Fibroblast of skin of abdomen (primary cell): ENCODE measurements at places on chromosomes 11 and 22.
A peak's percentile ranks its signal among the peaks of the same experiment; 100 is the strongest.

DNA sequence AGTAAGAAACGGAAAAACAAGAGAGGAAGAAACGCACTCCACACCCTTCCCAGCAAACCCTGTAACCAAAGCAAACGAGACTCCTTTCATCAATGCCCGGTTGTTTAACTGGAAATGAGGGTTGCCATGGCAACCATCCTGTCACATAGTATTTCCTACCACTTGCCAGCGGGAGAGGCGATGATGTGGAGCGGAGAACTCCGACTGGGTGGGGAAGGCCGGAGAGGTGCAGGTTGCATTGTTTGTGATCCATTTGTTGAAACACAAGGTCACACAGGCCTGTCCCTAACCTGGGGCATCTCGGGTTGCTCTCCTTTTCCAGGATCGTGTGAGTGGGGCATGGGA, 609.9 kb downstream of the BUD13 start:
- no peak for DNase-seq

- no peak for DNase-seq
Observed at GRCh38 chr11:19526119-19526518, 186.5 kb upstream of the NAV2 start.

DNA sequence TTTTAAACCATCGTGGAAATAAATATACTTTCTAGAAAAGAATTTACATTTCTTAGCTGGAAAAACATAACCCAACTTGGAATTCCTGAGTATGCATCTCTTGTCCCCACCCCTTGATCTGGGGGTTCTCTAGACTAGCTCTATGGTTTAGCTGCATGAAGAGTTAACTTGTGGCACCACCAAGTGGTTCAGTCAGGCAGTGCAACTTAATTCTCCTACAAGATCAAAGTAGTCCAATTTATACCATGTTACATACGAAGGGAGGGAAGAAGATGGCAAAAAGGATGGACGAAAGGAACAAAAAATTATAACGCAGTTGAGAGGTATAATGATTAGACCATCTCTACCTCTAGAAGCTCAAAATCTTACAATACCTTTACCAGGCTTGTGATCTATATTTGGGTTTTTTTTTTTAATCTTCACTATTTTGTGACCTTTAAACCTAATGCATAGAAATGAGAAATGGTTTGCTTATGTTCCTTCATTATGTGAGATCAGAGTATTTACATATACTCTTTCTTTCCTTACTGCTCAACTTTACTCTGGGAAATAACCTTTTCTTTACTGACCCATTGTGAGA, 28.5 kb upstream of the ALKBH3 start:
- DNase-seq = peak; percentile 75

DNA sequence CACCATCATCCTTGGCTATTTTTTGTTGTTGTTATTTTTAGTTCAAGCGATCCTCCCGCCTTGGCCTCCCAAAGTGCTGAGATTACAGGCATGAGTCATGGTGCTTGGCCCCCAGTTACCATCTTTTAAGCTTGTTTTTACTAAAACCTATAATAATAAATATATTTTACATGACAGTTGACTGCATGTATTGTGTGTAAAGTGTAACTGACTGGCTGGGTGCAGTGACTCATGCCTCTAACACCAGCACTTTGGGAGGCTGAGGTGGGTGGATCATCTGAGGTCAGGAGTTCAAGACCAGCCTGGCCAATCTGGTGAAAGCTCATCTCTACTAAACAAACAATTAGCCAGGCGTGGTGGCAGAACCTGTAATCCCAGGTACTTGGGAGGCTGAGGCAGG, 386.2 kb downstream of the TENM4 start:
- peak; percentile 77 for DNase-seq

DNA sequence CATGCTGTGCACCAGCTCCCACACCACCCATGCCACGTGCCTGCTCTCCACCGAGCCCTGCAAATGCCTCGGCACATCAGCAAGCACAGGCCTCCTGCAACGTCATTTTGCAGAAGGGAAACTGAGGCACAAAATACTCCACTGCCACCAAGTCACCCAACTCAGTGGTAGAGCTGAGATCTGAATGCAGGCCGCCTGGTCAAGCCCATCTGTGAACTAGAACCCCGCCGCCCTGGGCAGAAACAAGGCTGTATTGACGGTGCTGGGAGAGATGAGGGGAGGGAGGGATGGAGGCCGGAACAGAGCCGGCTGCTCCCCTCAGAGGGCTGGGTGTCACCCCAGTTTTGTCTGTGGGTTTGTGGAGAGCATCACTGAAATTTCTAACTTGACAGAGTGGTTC, 81.4 kb downstream of the CDKN1C start:
- no peak for DNase-seq

GRCh38 chr11:110026858-110027626, 66.2 kb upstream of the ZC3H12C start:
- no peak for DNase-seq

- no peak for DNase-seq
Observed at GRCh38 chr11:78291503-78292108, 102.9 kb downstream of the USP35 start.

DNA sequence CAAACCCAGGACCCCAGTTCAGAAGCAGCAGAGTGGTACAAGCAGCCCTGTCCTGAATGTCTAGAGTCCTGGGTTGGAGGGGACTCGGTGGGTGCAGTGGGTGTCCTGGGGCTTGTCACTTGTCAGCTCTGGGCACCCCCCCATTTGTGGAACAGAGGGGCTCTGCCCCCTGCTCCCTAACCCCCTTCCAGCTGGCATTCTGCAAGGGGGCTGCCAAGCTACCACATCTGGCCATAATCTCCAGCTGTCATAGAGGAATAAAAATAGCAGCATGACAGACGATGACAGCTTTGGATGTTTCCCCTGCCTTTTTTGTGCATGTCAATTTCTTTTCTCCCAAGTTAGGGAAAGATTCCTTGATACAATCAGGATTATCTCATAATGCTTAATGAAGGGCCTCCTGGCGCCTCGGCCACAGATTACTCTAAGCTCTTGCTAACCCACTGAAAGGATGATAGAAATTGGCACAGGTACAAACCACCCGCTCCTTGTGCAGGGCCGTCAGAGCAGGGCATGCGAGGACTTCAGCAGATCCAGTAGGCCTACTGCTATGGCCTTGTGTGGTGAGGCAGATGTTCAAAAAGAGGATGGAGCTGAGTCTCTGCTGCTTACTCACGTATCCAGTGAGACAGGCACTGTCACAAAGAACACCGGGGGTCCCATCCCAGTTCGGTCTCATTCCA, 83.0 kb downstream of the ISX start:
- DNase-seq = no peak

DNA sequence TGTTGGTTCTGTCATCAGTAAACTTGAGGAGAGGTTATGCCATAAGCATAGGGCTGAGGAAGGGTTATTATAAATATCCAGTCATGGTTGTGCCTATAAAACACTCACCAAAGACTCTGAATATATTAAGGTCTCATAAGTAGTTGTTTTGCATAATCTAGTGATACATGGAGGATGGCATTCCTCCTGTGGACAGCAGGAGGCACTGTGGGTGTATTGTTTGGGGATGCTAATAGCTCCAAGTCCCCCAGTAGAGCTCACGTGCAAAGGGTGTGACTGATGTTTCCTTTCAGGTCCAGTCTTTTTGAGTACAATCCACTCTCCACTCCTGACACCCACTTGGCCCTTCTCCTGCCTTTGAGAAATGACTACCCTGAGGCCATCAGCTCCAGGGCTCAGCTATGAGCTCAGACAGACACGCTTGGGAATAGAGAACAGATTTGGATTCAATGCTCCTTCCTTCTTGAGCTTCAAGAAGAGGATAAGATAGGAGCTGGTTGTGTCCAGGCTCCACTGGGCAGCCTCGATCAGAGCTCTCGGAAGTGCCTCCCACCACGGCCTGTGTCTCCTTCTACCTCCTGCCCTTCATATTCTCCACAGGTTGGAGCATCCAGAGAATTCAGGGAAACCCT, 85.2 kb upstream of the IGLL5 start:
- no peak for DNase-seq

- no peak for DNase-seq
Observed at GRCh38 chr11:61123775-61124571, 21.7 kb downstream of the CD5 start.

DNA sequence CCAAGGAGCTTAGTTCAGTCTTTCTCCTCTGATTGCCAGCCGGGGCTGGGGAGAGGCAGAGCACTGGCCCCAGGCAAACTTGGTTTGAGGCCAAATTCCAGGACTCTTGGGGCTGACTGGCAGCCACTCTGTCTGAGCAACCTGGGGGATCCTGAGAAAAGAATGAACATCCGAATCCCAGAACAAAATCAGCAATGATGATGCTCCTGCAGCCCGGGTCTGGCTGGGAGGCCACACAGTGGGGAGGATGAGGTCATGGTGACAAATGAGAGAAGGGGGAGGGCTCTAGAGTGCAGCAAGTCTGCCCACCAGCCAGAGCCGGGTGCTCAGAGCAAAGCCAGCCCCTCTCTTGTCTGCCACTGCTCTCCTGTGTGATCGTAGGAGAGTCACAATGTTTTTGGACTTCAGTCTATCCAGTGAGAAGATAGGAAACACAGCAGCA, 71.8 kb upstream of the PAX6 start:
- DNase-seq = peak; percentile 39

DNA sequence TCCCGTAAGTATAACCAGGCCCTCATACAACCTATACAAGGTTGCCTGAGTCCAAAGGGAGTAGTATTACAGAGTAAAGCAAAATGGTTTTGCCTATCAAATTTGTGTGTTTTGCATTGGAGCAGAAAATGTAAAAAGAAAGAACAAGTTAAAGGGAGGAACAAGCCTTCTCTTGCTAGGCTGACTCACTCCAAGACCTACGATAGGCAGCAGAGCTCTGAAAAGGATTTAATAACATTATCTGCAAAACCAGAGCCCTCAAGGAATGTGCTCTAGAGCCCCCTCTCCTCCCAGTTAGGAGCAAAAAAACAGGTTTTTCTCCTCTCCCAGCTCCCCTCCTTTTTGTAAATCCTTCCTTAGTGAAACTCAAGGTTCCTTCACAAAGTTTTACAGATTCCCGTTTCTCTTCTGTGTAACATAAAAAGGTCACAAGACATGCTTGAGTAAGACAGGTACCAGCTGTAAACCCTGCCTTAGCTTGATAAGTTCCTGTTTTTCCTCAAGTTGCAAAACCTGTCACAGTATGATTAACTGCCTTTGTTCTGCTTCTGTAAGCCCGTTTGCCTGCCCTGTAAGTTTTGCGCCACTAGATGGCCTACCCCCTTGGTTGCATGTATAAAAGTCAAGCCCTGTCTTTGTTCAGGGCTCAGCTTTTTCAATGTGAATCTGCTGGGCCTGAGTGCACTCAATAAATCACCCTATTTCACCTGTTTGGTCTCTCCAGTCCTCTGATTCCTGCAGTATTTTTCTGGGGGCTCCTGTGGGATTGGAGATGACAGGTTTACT, 498.2 kb downstream of the KCNA4 start:
- DNase-seq = no peak

DNA sequence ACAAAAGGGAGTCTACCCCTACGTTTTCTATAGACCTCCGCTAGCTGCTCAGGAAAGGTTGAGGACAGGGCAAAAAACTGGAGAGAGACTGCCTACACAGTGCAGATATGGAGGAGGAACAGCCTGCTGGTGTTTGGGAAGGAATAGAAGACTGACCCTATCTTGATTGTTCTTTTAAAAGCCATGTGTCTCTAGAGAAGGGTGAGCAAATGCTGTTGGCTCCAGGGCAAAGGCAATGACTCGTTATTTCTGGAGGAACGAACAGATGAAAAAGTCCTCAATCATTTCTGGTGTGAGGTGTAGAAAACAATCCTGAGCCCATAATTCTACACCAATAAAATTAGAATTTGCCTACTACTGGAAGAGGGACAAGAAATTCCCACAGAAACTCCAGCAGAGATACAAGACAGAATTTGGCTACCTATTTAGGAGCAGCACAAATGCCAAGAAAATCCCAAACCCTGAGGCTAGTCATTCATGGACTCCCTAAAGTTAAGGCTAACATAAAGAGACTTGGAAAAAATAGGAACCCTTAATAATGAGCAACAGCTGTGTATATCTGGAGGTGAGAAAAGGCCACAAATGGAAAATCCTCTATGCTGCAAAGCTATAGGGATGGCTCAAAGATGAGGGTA, 1206.3 kb upstream of the CNTN5 start:
- DNase-seq = peak; percentile 4

- DNase-seq = peak; percentile 52
Observed at GRCh38 chr11:33552756-33553155, 147.9 kb downstream of the C11orf91 start.

DNA sequence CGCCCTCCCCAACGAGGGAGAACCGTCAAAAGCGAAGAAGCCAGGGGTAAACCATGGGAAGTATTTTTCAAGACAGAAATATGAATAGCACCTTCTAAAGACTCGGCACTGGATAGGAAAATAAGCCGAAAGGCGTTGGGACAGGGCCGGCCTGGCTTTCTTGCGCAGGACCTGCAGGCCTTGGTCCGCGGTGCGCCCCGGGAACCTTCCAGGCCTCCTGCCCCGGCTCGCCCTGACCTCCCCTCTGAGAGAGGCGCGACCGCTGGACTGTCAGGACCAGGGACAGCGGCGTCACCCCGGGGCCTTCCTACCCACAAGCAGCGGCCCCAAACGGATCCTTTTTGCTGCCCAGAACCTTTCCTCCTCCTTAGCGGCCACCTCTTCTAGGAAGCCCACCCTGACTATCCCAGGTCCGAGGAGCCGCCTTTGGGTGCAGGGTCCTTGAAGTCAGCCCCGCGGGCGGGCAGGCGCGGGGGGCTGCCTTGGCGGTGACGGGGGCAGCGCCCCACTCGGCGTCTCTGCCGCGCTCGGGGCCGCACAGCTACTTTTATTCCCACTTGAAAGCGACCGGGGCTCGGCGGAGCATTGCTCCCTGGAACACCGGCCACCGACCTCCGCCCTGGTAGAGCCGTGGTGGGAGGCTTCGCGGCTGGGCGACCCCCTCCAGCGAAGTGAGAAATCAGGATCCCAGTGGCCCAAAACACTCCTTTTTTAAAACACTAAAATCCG, 650 bp upstream of the MAPK11 start:
- peak; percentile 48 for DNase-seq

DNA sequence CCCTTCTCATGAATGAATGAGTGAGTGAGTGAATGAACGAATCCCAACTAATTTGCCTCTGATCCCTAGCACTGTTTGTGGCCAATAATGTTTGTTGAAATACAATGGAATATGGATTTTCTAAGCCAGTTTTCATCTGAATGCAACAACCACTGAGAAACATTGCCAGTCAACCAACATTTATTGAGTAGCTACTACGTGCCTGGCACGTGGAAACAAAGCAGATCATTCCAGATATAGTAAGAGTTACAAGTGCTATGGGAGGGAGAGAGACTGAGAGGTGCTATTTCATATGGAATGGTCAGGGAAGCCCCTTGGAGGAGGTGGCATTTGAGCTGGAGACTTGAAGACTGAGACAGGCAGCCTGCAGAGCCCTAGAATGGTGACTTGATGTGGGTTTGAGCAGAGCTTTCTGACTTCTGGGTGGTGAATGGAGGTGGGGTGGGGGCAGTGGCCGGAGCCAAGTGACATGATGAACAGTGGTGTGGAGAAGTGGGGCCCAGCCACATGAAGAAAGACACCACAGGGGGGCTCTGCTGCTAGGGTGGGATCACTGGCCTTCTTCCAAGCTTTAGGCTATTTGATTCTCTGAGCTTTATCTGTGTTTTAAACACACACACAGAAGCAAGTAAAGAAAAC, 35.1 kb upstream of the SMTN start:
- no peak for DNase-seq

DNA sequence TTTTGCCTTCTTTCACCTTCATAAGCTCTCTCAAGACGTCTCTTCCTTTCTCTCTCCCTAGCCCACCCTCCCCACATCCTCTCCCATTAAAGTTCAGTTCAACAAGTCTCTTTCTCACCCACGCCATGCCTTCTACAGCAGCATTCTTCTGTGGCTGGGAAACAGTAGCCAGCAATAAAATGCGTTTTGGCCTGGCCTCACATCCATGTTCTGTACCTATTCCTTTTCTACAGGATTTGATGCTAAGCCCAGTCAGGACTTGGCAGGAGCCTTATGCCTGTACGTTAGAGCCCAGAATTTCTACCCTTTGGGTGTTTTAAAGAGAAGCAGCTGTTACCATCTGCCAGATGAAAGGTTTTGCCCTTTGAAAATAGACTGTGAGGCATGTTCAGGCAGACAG, 7.1 kb upstream of the CD44 start:
- DNase-seq = no peak
